ENCODE measurements at places on chromosomes 4 and X.

GRCh38 chr4:119139311-119139710, 3.7 kb downstream of the MYOZ2 start:
- no peak for DNase-seq

GRCh38 chr4:13912966-13913365, 285.4 kb upstream of the BOD1L1 start:
- no peak for DNase-seq

DNA sequence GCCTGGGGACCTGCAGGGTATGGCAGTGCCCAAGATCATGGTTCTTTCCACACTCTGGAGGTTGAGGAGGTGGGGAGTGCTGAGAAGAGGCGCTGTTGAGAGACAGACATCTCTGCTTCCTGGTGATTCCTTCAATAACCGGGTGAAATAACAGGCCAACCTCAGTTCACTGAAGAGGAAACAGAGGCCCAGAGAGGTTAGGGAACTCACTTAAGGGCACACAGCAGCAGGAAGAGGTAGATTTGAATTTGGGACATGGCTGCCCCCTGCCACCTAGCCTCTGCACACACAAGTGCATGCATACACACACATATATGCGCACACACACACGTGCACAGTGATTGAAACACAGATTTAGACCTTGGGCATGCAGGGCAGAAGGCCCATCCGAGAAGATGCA, 24.9 kb upstream of the HMX1 start:
- no peak for DNase-seq

- DNase-seq, result no peak
Measured at GRCh38 chr4:138392751-138393308, 150.7 kb upstream of the SLC7A11 start.

DNA sequence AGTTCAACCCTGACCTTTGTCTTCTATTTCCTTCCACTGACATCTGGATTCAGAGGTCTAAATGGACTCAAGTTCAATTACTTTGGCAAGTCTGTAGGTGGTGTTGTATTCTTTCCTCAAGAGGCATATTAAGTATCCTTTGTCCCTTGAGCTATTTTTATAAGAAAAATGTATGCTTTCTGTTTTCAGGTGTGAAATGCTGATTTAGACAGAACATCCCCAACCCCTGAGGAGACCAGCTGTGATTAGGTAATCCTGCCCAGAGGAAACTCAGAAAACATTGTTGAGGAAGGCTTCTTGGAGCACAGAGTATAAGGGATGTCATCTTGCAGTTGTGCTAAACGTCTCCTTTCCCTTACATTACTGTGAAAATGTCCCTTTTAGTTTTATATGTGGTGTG, 46.6 kb upstream of the EGFL6 start:
- no peak for DNase-seq

- DNase-seq, result no peak
Measured at GRCh38 chr4:75512386-75513211, 1.6 kb downstream of the RCHY1 start.

- no peak for DNase-seq
Measured at GRCh38 chr4:34091451-34091850, 2152.9 kb downstream of the ARAP2 start.

DNA sequence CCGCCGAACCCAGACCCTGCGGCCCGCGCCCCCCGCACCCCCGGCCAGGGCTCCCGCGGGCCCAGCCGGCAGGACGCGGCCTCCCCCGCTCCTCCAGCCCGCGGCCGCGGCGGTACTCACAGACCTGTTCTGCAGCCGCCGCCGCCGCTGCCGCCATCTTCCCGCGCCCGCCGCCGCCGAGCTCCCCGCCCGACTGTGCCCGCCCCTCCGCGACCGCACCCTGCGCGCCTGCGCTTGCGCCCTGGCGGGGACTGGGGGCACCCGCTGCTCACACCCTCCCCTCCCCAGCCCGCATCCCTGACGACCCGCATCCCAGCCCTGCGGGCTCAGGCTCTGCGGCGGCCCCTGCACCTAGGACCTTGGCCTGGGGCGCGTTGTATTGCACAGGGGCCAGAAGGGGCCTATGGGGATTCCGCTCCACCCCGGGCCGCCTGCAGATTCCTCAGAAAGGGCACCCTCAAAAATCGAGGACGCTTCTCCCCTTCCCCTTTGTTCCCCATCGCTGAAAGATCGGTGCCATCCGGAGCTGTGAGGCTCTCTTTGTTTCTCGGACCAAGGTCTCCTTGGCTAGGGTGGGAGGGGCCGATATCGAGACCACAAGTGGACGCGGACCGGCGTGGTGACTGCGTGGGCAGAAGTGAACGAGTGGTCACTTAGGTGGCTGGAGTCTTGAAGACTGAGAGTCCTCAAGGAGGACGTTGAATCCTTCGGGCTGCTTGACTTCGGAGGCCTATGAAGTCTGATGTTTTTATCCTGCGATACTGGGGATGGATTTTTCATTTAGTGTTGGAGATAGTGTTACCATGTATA, at the start of gene SGCB:
SGCB (minus strand) TSS at position 197 of the 810 bp plus-strand sequence; CDS start at position 157, 40 bp downstream.
- peak; percentile 56 for DNase-seq

DNA sequence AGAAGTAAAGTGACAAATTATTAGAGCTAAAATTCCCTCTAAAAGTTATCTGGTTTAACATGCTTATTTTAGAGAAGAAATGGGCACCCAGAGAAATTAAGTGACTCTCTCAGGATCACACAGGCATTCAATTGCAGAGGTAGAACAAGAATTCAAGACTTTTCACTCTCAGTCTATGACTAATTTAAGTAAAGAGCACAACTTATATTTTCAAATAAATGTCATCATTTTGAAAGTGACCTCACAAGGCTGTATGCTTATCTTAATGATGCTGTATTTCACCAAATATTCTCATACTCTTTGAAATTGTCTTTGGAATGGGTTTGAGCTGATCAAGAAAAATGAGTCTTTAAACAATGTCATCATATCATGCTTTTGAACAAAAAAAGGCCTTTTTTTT, 15.3 kb downstream of the GPR174 start:
- DNase-seq, result no peak

GRCh38 chrX:10557166-10557565, 63.2 kb downstream of the MID1 start:
- DNase-seq, result no peak

DNA sequence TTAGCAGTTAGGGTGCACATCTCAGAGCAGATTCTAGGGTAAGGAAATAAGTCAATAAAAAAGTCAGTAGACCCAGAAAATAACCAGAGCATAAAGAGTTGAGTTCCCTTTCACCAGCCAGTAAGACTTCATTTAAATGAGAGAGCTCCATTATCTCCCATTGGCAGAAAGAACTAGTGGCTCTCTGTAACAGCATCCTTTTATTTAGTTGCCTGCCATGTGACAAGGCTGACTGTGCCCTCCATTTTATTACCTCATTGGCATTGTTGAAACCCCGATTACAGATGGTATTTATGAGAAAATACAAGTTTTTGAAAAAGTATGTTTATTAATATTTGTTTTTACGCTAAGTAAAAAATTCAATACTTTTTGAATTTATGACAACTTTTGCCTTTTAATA, 859.5 kb upstream of the NDST4 start:
- DNase-seq, result no peak

DNA sequence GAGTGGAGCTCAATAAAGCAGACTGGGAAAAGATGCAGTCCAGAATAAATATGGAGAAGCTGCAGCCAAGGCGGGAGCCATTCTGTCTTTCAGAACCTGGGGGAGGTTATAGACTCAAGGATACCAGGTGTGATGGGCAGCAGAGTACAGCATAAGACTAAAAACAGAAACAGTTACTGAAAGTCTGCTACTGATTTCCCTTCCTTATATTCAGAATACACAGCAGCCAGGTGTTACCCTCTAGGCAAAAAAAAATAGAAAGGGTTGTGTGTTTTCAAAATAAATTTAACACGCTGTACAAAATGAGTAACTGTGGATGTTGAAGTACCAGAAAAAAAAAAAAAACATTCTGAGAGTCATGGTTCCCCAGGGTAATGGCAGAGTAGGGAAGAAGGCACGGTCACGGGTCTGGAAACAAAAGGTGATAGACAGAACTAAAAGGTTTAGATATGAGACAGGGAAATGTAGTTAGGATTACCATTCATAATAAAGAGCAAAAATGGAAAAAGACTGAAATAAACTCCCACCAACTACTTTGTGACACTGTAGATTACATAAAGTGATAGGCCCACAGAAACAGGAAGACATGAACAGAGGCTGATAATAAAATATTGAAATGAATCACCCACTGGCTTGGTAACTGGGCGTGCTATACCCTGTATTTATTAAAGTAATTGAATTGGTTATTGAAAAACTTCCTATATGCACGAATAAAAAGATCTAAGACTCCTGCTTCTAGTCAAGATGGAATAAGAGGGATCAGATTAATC, 10.8 kb upstream of the HHIP start:
- no peak for DNase-seq

- DNase-seq, result no peak
Measured at GRCh38 chr4:46648088-46648744, 258.3 kb upstream of the GABRA2 start.

GRCh38 chr4:70895405-70895804, 6.8 kb upstream of the MOB1B start:
- no peak for DNase-seq

DNA sequence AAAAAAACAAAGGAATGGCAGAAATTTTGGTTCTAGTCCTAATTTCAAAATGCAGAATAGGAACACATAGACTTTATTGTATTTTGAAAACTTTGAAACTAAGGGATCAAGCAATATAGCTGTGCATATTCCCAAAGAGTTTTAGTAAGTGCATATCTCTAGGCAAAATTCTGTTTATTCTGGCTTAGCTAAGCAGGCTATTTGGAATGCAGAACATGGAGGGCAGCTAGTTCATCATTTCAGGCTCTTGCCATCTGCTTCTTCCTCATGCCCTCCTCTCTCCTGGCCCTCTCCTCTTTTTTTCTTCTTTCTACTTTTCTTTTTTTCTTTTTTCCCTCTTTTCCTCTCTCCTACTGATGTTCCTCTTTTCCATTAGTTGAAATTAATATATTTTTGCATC, 12.0 kb upstream of the IL13RA2 start:
- no peak for DNase-seq

DNA sequence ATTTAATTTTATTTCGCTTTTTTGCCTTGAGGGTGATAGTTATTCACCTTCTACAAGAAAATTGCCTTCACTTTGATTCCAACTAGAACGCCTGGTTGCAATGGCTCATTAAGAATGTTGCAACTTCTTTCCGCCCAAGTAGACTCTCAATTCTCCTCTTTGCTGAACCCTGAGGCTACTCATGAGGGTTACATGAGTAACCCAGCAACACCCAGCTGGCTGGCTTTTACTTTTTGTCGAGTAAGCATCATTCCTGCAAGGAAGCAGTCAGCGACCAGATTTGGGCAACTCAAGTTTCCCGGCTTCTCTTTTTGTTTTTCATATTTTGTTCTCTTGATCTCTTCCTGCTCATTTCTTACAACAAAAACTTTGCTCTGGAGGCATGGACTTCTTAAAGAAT, 495.4 kb downstream of the PACRGL start:
- DNase-seq, result no peak

DNA sequence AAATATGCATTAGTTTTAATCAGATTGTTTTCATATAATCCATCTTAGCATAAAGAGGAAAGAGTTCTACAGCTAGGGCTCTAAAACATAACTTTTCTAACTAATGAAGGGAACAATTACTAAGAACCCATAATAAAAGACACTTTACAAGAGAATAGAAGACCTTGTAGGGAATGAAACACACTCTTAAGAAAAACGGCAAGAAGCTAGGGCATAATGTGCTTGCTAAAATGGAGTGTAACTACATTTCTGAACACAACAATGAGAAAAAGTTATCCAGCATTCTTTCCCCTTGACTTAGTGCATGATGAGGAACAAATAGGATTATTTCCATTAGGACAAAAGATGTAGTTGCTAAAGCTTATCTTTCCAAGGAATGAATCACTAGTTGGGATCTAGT, 54.6 kb downstream of the ARHGAP6 start:
- no peak for DNase-seq

DNA sequence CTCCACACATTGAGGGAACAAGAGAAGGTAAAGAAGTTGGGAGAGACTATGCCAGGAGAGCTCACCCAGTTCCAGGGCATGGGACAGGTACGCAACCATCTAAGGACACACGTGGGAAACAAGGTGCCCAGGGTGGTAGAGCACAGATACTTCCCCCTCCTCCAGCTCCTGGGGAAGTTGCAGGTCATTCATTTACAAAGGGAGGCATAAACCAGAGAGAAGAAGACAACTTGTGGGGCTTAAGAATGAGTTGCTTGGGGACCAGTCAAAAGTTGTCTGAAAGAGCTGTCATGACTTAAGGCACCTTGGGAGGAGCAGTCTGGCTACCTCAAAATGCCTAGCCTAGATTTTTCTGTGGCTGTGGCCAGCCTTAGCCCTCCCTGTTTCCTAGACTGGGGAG, 186.2 kb downstream of the PTTG2 start:
- DNase-seq, result no peak

GRCh38 chr4:150867148-150867547, 147.9 kb downstream of the LRBA start:
- DNase-seq, result no peak

GRCh38 chrX:154021131-154021611, 1.5 kb upstream of the IRAK1 start:
- DNase-seq, result peak; percentile 8

Data from T-helper 22 cell (primary cell).